Esophagus muscularis mucosa (tissue), 4 donors: ENCODE measurements at places on chromosomes 13 and 19. TPM values are rescaled to one million over a fixed set of nuclear protein-coding genes. Genes with fewer than 3 reads are reported as not detected.
A peak's percentile ranks its signal among the peaks of the same experiment; 100 is the strongest.

FGF14 gene
- 0.83 TPM for total RNA-seq

ZNF573 gene
- 12.1 TPM for total RNA-seq

GRCh38 chr19:44648631-44649251 lies 5.0 kb downstream of the PVR start:
- no peak overlapping the region for H3K4me3 ChIP-seq
- H3K27me3 ChIP-seq: no peaks in the 10 kb centered on the region
- DNase-seq: no peak

DNA sequence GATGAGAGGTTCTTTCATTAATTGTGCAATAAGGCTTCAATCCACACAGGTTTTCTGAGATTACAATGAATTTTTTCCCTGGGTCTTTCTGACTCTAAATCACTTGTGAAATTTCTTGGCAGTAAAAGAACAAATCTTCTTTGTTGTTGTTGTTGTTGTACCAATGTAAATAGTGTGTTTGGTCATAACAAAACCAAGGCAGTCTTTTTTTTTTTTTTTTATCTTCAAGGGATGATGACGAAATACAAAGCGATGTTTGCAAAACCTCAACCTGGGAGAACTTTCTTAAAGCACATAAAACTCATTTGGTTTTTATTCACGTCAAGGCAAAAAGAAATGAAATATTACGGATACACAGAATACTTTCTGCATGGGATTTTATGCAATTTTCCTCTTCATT lies 462.0 kb downstream of the LIG4 start:
- no peak overlapping the region for H3K27ac ChIP-seq
- DNase-seq: no peak
- H3K4me3 ChIP-seq: no peak overlapping the region
- no peaks in the 10 kb centered on the region for H3K4me1 ChIP-seq

DNA sequence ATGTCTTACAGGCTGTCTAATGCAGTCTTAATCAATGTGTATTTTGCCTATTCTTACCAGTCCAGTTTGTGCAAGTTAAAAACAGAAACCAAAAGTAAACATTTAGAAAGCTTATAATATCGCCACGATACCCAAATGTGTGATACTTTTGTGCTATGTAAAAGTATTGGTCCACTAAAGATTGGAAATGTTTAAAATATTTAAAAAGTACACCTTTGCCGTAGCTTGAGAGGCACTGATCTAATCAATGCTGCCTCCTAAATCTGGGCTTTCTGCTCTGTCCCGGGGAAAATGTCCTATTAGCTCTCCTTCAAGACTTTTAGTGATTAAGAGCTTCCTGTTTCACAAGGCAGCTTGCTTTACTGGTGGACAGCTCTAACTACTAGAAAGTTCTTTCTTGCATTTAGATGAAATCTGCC lies 64.7 kb downstream of the DNAJC15 start:
- H3K27me3 ChIP-seq: no peaks in the 10 kb centered on the region
- peak overlapping the region; percentile 35 for H3K4me3 ChIP-seq
- no peak overlapping the region for H3K27ac ChIP-seq

DNA sequence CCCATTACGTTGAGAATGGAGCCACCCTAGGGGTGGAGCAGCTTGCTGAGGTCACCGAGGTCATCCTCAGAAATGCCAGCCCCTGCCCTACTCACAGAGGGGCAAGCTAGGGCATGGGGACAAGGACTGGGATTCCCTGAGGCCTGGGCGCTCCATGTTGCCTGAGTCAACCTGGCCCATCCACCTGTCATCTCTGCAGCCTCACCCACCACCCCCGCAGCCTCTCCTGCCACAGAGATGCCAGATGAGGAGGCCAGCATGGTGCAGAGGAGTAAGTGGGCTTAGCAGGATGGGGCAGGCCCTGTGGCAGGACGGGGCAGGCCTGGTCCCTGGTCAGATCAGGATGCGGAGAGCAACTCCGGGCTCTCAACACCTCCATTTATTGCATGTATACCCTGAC lies 9.5 kb downstream of the NKPD1 start:
- peaks cover 29% of the 10 kb centered on the region for H3K27me3 ChIP-seq
- no peak overlapping the region for H3K4me3 ChIP-seq
- peaks cover 12% of the 10 kb centered on the region for H3K36me3 ChIP-seq

GRCh38 chr19:54795758-54796157 lies 7.7 kb upstream of the KIR2DL4 start:
- no peaks in the 10 kb centered on the region for H3K27me3 ChIP-seq
- H3K36me3 ChIP-seq: no peaks in the 10 kb centered on the region

DNA sequence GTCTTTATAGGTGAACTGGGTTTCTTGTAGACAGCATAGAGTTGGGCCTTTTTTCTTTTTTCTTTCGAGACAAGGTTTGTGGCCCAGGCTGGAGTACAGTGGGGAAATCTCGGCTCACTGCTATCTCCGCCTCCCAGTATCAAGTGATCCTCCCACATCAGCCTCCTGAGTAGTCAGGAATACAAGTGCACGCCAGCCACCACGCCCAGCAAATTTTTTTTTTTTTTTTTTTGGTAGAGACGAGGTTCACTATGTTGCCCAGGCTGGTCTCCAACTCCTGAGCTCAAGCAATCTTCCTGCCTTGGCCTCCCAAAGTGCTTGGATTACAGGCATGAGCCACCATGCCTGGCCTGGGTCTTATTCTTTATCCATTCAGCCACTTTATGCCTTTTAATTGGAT lies 5.1 kb upstream of the CALM3 start:
- DNase-seq: no peak
- H3K27ac ChIP-seq: no peak overlapping the region
- H3K4me3 ChIP-seq: no peak overlapping the region
- H3K36me3 ChIP-seq: no peaks in the 10 kb centered on the region
- no peaks in the 10 kb centered on the region for H3K27me3 ChIP-seq
- no peaks in the 10 kb centered on the region for H3K4me1 ChIP-seq

GRCh38 chr19:16366433-16367260 lies 42.0 kb downstream of the KLF2 start:
- H3K4me1 ChIP-seq: peaks cover 39% of the 10 kb centered on the region
- H3K4me3 ChIP-seq: no peak overlapping the region
- no peak for DNase-seq
- no peaks in the 10 kb centered on the region for H3K27me3 ChIP-seq
- peaks cover 22% of the 10 kb centered on the region for H3K36me3 ChIP-seq

DNA sequence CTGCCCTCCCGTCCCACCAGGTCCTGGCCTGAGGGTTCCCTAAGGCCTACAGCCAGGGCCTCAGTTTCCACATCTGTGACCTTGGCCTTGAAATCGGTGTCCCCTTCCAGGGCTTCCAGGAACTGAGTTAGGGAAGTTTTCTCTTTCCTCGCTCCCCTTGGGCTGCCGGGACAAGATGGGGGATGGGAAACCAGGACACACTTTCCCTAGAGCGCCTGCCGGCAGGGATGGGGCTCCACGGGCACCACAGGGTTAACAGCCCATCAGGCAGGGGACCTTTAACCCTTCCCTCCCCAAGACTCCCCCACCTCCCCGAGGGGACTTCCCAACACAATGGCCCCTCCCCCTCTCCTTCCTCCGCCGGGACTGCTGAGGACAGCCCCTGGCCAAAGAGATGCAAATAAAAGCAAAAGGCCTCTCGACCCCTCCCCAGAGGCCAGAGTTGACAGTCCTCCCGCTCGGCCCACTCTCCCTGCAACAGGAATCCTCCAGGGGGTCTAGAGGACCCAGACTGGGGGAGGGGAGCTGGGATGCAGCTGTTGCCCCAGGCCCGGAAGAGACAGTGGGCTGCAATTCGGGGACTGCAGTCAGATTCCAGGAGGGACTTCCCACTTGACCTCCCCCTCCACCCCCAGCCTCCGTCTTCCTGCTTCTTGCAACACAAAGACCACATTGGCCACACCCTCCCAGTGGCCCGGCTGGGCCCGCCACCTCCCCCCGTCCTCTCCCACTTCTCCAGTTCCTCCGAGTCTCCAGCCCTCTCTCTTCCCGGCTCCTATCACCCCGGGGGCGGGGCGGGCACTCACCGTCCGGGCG lies 3.4 kb downstream of the BBC3 start:
- DNase-seq: peak; percentile 98
- H3K27ac ChIP-seq: peak overlapping the region; percentile 98
- peaks cover under 1% of the 10 kb centered on the region for H3K36me3 ChIP-seq
- H3K27me3 ChIP-seq: no peaks in the 10 kb centered on the region
- peaks cover 71% of the 10 kb centered on the region for H3K4me1 ChIP-seq

DNA sequence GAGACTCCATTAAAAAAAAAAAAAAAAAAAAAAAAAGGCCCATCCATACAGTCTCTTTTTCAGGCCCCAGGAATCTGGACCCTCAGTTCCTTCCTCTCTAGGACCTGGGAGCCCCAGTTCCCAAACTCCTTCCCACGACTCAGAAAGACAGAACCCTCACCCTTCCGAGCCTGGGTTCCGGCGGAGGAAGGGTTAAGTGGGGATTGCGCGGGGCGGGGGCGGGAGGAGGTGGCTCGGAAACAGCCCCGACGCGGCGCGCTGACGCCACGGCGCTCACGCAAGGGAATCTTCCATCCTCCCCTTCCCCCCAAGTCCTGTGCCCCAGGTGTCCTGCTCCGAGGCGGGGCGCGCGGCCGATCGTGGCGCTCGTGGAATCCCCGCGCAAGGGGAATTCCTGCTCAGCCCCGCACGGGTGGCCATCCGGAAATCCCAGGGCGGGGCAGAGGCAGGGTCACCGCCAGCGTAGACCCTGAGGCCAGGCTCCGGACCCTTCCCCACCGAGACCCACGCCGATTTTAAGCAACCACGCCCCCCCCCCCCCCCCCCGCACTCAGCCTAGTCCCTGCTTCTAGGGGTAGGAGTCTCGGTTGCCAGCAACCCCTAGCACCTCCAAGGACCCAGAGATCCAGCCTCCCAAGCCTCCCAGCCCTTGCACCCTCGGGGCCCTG lies 659 bp downstream of the NFKBID start:
- peaks cover 31% of the 10 kb centered on the region for H3K36me3 ChIP-seq
- H3K27me3 ChIP-seq: no peaks in the 10 kb centered on the region
- no peak for DNase-seq

GRCh38 chr19:3692141-3693024 lies 7.9 kb downstream of the PIP5K1C start:
- H3K4me1 ChIP-seq: peaks cover 21% of the 10 kb centered on the region
- H3K4me3 ChIP-seq: no peak overlapping the region
- H3K27ac ChIP-seq: peak overlapping the region; percentile 95
- H3K27me3 ChIP-seq: no peaks in the 10 kb centered on the region
- DNase-seq: no peak

DNA sequence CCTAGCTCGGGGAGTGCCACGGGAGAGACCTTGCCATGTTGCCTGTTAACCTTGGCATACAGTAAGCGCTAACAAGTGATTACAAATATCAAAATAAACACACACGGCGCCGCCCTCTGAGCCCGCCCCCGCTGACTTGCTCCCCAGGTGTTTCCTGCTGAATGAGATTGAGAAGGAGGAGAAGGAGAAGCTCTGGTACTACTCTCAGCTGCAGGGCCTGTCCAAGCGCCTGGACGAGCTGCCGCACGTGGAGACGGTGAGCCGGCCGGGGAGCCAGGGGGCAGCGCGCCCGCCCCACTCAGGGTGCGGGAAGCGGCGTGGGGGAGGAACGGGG lies 5.0 kb downstream of the APC2 start:
- peaks cover 3% of the 10 kb centered on the region for H3K36me3 ChIP-seq
- peaks cover 72% of the 10 kb centered on the region for H3K27me3 ChIP-seq
- H3K27ac ChIP-seq: no peak overlapping the region
- H3K4me3 ChIP-seq: no peak overlapping the region
- no peak for DNase-seq

DNA sequence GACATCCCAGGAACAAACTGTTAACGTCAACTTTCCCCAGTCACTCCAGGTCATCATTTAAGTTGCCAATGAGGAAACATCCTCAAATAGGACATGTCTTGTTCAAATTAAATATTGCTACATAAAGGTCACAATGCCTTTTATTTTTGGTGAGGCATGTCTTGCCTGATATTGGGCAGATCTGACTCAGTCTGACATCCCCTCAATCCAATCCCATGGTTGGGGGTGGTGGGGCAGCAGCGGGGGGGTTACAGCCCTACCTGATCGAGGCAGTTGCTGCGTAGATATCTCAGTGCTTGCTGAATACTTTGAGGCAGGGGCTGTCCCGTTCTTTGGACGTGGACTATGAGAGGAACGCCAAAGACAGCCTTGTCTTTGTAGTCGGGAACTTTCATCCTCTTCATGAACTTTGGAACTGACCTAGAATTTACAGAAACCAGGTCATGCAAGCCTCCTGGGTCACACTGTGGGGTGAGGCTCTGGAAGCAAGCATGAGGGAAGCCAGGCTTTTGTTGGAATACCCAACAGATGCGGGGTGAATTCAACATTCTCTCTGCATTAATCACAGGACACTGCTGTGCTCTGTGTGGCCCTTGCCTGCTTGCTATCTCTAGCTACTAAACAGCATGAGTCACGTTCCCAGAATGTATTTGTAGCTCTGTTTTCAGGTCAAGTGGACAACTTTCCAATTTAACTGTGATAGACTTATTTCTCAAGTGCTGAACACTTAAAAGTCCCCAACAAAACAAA lies 109.8 kb downstream of the KL start:
- H3K4me3 ChIP-seq: no peak overlapping the region
- peaks cover 6% of the 10 kb centered on the region for H3K36me3 ChIP-seq
- H3K4me1 ChIP-seq: peaks cover 86% of the 10 kb centered on the region
- no peak for DNase-seq
- no peaks in the 10 kb centered on the region for H3K27me3 ChIP-seq

- no peaks in the 10 kb centered on the region for H3K27me3 ChIP-seq
- H3K36me3 ChIP-seq: no peaks in the 10 kb centered on the region
- no peak for DNase-seq
- peaks cover 34% of the 10 kb centered on the region for H3K4me1 ChIP-seq
- H3K4me3 ChIP-seq: peak overlapping the region; percentile 27
- peak overlapping the region; percentile 84 for H3K27ac ChIP-seq
These were observed 285.8 kb downstream of the MYO16 start for GRCh38 chr13:108915095-108915633.

DNA sequence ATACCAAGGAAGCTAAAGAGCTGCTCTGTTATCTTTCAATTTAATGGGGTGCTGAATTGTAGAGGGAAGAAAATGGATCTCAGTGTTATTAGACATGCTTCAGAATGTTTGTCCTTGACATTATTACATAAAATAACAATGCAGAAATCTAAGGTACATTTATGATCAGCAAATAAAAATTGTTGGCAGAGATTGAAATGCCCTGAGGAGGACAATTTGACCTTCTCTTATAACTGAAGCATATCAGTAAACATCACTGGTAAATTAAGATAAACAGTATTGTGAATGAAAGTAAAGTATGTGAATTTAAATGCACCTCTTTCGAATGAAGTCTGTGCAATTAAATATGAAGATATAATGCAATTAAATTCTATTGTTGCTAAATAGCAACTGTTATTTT lies 1362.1 kb upstream of the ATXN8OS start:
- no peak overlapping the region for H3K4me3 ChIP-seq
- DNase-seq: no peak
- no peaks in the 10 kb centered on the region for H3K36me3 ChIP-seq
- H3K27ac ChIP-seq: no peak overlapping the region
- no peaks in the 10 kb centered on the region for H3K4me1 ChIP-seq
- H3K27me3 ChIP-seq: no peaks in the 10 kb centered on the region

DNA sequence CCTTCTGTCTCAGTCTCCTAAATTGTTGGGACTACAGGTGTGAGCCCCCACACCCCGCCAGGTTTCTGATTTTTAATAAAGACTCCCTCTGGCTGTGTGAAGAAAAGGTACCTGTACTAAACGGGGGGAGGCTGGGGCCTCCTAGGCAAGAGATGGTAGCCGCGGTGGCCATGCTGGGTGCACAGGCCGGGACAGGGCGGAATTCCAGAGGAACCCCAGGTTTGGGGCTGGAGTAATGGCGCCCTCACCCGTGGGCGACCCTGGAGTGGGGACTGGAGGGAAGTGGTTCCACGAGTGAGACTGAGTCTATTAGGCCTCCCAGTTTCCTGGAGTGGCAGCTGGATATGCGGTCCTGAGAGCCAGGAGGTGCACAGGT lies 1.6 kb upstream of the CBARP start:
- no peak overlapping the region for H3K4me3 ChIP-seq
- peaks cover 54% of the 10 kb centered on the region for H3K4me1 ChIP-seq
- DNase-seq: no peak
- no peaks in the 10 kb centered on the region for H3K27me3 ChIP-seq
